ENCODE measurements at places on chromosomes 7 and 10.

- DNase-seq, result no peak
Observed at GRCh38 chr10:118914629-118915028, 114.9 kb upstream of the NANOS1 start.

DNA sequence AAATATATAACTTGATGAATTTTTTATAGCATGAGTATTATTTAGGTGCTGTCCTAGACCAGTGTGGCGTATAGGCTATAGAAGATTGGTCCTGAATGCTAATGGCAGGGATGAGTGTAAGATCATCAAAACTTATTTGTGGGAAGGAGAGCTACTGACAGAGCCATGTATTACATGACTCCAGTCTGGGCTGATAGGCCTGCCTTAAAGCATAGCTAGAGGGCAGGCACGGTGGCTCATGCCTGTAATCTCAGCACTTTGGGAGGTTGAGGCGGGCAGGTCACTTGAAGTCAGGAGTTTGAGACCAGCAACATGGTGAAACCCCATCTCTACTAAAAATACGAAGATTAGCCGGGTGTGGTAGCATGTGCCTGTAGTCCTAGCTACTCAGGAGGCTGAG lies 198.1 kb upstream of the KLF14 start:
- no peak for DNase-seq

DNA sequence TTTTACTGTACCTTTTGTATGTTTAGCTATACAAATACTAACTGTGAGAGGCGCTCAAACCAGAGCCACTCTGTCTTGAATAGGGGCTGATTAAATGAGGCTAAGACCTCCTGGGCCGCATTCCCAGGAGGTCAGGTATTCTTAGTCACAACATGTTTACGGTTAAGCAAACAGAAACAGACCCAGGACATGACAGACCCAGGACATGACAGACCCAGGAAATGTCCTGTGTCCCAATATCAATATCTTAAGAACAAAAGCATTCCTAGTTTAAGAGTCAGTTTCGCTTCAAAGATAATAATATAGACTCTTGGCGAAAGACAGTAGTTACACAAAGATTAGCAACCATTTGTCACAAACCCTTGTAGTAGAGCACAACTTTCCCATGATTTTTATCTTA lies 304.5 kb downstream of the CCSER2 start:
- DNase-seq, result no peak

- no peak for DNase-seq
Observed at GRCh38 chr10:70756700-70757360, 28.3 kb downstream of the TBATA start.

- no peak for DNase-seq
Observed at GRCh38 chr10:84933402-84933801, 605.0 kb downstream of the CCSER2 start.

- no peak for DNase-seq
Observed at GRCh38 chr10:61992671-61993668, 91.5 kb downstream of the ARID5B start.

- no peak for DNase-seq
Observed at GRCh38 chr10:24234784-24235183, 25.8 kb downstream of the KIAA1217 start.

GRCh38 chr10:46080886-46081285 lies 34.8 kb upstream of the MSMB start:
- no peak for DNase-seq

DNA sequence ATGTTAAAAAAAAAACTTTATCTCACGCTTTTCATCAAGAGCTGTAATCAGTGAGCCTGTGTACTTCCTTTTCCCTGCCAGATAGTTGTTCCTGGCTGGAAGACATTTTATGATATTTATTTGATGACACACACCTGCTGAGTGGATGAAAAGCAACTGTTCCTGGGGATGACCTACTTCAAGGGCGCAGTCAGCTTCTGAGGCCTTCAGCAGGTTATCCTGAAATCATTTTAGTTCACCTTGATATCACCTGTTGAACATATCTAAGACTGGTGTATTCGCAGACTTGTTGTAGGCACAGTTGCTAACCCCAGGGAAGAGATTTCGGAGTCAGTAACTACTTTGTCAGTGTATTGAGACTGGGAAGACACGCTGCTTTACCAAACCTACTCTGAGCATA lies 234.5 kb upstream of the TCF7L2 start:
- DNase-seq, result no peak

DNA sequence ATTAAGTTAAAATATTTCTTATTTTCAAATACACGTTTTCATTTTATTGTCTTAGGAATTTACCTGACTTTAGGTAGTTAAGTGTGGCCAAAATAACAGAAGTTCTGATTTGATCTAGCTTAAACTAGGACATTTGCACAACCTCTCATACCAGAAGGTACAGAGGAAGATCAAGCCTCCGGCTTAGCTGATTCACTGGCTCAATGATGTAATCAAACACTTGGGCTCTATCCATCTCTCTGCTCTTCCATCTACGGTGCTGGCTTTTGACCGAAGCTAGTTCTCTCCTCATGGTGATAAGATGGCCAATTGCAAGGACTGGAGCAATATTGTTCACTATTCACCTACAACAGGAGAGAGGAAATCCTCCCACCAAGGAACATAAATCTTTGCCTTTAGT lies 12.2 kb upstream of the HYCC1 start:
- no peak for DNase-seq

DNA sequence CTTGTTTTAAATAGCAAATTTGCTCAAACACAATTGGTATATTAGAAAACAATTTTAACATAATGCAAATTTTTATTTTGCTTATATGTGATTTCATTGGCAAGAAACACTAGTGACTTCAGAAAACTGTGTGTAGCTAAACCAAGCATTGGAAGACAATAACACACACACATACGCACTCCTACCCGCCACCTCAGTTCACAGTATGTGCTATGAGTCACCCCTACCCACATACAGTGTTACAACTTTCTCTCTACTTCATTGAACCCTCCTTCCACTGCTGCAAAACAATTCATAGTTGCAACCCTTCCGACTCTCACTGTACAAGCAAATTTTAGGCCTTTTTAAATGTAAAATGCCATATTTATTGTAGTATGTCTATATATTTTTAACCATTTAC lies 119.9 kb upstream of the THSD7A start:
- DNase-seq, result no peak
